ENCODE measurements at places on chromosomes 6 and 20. TPM values are rescaled to one million over a fixed set of nuclear protein-coding genes. Genes with fewer than 3 reads are reported as not detected.

DNA sequence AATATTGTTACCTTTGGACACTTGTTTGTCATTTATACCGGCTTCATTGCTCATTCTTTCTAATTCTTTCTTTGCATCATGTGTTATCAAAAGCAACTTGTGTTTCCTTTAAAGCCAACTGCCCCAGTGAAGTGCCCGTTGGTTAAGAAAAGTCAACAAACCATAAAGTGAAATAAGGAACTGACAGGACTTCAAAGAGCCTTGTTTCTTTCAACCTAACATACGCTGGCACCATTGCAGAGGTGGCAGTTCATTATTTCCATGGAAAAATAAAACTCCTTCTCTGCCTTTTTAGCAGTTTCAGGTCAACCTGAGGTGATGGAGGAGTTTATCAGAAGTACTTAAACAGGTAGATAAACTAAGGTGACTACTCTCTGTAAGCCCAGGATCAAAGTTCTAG, 28.8 kb downstream of the FERMT1 start:
- no peak for DNase-seq

DNA sequence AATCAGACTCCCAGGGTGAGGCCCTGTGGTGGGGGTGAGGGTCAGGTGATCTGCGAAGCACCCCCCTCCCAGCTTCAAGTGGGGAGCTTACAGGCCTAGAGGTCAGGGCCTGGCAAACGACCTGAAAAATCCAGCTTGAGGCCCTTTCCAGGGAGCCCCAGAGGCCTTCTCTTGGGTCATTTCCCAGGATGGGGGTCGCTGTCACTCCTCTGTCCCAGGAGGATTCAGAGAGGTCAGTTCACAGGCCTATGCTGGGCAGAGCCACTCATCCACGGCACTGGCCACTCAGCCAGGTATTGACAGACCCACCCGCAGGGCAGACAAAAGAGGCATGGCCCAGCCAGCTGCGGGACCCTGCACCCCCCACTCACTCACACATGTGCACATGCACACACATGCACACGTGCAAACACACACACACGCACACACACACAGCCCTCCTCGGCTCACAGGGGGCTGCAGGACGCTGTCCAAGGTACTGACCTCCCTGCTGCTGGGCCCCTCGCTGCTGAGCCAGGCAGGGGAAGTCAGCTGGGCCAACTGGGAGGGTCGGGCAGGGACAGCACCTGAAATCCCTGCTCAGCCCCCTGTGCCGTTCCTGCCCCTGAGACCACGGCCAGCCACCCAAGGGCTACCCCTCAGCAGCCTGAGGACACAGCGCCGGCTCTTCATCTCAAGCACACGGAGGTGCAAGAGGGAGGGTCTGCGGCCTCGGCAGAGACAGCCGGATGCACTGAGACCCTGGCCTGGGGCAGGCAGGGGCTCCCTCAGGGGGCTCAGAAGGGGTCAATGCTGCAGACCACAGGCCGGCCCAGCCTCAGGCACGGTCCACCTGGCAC, 113.8 kb downstream of the TAF4 start:
- no peak for DNase-seq

- DNase-seq, result no peak
These were observed 55.1 kb upstream of the FBXL4 start for GRCh38 chr6:99002831-99003230.

DNA sequence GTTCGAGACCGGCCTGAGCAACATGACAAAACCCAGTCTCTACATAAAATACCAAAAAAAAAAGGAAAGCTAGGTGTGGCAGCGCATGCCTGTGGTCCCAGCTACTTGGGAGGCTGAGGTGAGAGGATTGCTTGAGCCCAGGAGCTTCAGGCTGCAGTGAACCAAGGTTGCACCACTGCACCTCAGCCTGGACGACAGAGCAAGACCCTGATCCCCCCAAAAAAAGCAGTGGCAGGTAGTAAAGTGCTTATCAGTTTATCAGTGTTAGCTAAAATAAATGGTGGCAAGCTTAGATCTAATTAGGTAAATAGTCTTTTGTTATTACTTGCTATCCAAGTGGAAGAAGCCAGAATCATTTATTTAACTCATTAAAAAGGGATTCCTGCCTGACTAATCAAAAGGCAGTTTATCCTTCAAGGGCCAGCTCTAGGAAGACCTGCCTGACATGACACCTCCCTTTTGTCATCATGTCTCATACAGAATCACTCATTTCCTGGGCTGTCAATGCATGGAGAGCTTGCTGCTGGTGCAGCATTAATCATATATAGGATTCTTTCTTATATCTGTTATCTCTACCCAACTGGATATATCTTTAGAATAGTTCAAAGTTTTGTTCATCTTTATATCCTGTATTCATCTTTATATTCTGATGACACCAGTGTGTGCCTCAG, 9.6 kb downstream of the DSTN start:
- DNase-seq, result no peak

- DNase-seq, result no peak
These were observed 4.5 kb upstream of the FOXC1 start for GRCh38 chr6:1605004-1605892.

GRCh38 chr20:40506537-40506939, 182.5 kb downstream of the MAFB start:
- peak; percentile 84 for DNase-seq

DNA sequence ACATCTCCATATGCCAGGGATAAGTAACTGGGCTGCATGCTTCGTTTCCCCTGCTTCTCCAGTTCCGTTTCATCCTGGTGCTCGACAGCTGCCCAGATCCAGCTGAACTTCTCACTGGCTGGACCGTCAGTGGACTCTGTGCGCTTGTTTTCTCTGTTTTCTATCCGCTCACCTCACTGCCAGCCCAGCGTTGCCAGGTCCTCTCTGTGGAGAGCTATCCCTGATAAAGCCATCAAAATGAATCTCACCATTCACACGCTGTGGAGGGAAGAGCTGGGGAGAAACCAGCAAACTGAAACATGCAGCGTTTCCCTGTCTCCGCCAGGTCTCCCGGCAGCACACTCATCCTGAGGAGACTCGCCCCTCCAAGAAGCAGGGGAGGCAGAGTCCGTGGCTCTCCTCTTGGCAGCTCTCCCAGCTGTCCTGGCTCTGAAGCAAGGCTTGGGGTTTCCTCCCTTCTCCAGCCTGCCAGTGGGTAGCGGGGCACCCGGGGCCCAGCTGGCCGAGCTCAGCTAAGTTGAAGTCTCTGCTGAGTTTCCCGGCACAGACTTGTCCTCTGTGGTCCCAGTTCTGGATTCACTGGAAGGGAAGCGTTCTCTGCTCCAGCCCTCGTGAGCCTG, 160.9 kb downstream of the DTNBP1 start:
- no peak for DNase-seq

- no peak for DNase-seq
These were observed 628.2 kb downstream of the COL12A1 start for GRCh38 chr6:74577619-74578018.

DNA sequence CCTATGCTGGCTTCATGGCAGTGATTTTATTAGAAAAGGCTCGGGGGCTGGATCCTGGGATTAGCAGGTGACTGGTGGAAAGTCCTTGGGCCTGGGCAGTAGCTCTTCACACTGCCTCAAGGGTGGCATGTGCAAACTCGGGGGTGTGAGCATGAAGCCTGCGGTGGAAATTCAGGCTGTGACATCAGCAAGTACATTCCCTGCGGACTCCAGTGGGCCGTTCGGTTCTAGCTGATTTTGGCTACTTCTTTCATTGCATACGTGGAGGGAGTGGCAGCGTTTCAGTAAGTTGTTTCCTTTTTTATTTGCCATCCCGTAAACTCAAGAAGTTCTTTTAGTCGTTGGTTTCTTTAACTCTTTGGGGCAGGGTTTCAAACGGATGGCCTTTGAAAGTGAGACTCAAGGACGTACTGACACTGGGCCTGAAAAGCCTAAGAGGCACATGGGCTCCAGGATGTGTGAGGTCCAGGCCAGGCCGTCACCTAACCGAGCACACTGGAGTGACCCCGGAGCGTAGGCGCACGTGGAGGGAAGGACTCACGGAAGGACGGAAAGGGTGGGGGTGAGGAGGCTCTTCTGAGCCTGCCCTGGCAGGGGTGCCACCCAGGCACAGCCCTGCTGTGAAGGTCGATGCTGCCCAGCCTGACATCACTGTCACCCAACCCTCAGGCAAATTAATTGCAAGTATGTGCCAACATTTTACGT, 104.0 kb upstream of the FRMD1 start:
- DNase-seq, result no peak

DNA sequence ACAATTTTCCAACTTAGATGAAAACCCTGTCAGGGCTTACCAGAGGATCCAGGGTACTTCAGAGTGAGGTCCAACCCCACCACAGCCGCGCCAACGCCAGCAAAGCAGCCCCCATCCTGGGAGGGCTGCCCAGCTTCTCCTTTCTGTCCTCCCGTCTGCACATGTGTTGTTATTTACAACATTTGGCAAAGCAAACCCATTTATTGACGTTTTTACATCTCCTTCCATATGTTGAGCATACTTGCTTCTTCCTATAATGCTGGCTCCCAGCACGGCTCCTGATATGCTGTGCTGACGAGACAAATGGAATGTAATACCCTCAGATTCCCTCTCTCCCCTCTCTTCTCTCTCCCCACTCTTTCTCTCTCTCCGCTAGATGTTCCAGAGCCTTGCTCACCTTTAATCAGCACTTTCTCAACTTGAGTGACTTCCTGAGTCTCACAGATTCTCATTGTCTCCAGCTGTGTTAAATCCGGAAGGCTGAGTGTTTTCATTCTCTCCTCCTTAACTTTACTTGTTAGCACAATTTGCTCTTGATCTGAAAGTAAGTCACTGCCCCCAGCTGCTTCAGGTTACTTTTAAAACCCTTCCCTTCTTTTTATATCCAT, 22.7 kb downstream of the RCAN2 start:
- DNase-seq, result no peak

DNA sequence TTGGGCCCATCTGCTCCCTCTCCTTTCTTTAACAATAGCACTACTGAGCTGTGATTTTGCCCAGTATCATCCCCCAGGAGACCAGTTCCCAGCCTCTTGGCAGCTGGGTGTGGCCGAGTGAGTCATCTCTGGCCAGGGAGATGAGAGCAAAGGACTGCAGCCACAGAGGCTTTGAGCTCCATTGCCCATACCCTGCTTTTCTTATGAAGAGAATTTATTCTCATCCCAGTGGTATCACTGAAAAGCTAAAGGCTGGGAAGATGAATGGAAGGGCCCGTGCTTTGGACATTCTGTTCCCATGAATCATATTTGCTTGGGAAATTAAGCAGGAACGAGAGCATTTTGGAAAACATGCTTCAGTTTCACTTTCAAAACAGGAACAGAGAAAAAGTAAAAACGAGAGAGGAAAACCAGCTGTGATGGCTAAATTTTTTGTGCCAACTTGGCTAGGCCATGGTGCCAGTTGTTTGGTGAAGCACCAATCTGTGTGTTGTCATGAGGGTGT, 14.9 kb downstream of the CST3 start:
- DNase-seq, result peak; percentile 82

DNA sequence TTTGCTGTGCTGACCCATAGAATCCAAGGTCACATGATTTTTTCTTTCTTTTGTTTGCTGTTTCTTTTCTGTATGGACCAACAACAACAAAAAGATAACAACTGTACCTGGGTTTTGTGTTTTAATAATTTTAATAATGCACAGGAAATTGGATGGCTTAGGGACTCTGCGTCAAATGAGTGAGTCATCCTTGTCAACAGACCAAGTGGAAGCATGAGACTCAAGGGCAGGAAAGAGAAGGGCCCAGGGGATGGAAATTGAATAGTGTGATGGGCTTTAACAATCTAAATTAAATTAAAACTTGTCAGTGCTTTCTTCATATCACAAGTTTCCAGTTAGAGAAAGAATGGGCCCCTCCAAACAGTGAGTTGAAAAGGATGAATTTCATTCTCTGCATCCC, 413.0 kb downstream of the PREX1 start:
- no peak for DNase-seq

GRCh38 chr6:105459049-105459448, 56.2 kb upstream of the PREP start:
- DNase-seq, result no peak

GRCh38 chr6:54706391-54706790, 140.2 kb upstream of the FAM83B start:
- no peak for DNase-seq

DNA sequence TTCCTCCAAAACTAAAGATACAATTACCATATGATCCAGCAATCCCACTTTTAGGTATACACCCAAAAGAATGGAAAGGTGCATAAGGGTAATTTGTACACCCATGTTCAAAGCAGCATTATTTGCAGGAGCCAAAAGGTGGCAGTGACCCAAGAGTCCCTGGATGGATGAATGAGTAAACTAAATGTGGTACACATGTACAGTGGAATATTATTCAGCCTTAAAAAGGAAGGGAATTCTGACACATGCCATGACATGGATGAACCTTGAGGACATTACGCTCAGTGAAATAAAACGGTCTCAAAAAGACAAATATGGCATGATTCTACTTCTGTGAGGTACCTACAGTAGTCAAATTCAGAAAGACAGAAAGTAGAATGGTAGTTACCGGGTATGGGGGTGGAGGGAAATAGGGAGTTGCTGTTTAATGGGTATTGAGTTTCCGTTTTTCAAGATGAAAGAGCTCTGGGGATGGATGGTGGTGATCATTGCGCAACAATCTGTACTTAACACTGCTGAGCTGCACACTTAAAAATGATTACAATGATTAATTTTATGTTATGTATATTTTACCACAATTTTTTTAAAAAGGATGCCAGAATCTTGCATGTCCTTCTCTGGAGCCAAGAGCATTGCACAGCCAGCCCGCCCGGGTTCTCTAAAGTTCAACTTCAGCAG, 518.9 kb upstream of the JARID2 start:
- DNase-seq, result no peak

DNA sequence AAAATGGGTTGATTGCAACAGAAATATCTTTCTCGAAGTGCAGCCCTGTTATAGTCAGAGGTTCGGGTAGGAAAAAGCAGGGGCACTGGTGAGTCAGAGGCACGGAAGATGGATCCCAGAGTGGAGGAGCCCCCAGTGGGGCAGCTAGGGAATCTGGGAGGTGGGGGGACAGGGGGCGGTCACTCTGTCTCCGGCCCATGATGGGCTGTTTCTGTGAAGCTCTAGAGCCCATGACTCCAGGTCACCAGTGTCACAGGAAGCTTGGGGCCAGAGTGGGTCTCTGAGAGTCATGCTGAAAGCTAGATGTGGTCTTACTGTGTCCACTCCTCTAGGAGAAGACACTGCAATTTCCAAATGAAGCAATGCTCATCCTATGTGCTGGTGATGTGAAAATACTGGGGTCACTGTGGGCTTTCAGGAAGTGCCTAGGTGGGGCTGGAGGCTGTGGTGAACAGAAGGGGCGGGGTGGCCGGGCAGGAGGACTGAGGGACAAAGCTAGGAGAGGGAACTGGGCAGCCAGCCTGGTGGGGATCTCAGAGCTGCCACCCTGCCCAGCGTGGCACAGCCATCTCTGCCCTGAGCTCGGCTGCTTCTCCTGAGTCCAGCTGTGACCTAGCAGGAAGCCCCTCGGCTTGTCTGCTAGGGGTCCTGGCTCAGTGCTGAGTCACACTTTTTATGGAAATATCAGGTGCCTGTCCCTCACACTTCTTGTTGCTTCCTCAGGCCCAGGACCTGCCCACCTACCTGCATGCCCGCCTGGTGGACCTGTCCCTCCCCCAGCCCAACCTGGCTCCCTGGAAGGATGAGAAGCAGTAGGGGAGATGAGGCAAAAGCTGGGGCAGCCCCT, 54.2 kb downstream of the IRF4 start:
- no peak for DNase-seq

- DNase-seq, result peak; percentile 85
These were observed 164.9 kb upstream of the RREB1 start for GRCh38 chr6:6942831-6943230.

RGS17 gene
- 0.11 TPM for total RNA-seq

CENPW gene
- total RNA-seq, result 2.1 TPM

FAM83B gene
- total RNA-seq, result 1.0 TPM

PGC gene
- total RNA-seq, result not detected

LCA5 gene
- total RNA-seq, result 1.0 TPM

PCK1 gene
- total RNA-seq, result 1.6 TPM

SLC26A8 gene
- total RNA-seq, result not detected

BPIFA1 gene
- not detected for total RNA-seq

KCNK16 gene
- not detected for total RNA-seq
